ENCODE measurements at places on chromosomes 13 and 19.
A peak's percentile ranks its signal among the peaks of the same experiment; 100 is the strongest.

DNA sequence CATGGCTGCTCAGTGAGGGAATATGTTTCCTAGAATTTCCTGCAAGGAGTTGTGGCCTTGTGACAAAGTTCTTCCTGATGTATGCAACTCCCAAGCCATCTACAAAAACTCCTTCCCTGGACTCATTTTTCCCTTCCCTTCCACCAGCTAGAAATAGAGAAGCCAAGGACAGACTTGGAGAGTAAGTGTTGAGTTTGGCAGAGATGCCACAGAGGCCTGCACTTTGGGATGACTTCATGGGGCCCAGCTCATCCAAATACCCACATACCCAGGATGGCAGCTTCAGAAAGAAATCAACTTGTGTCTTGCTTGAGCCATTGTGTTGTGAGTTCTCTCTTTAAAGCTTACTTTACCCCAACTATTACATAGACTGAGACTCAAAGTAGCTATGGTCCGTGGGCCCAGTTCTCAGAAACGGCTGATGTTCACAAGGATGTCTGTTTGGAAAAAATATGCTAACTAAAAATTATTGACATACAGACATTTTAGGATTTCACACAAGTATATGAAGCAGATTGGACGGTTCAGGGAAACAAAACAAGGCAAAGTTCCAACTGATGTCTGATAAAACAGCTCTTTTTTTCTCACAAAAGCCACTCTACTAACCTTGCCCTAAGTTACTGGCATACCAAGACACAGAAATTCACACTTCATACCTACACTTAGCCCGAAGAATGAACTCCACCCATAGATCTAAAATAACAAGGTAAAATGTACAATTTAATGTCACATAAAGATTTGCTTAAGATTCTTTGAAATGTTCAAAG, 107.9 kb downstream of the NALCN start:
- DNase-seq: no peak

DNA sequence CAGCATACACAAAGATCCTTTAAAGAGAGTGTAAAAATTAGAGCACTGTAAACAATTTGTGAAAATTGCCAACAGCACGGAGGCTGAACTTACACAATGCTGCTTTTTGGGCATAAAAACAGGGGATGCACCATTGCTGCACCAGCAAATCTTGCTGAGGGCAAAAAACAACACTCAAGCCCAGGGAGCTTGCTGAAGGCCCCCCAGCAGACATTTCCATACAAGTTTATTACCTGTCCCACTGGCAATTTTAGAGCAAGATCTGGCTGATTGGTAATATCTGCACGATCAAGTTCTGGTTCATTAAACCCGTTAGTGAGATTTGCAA, 34.3 kb downstream of the AMER2 start:
- DNase-seq: no peak

DNA sequence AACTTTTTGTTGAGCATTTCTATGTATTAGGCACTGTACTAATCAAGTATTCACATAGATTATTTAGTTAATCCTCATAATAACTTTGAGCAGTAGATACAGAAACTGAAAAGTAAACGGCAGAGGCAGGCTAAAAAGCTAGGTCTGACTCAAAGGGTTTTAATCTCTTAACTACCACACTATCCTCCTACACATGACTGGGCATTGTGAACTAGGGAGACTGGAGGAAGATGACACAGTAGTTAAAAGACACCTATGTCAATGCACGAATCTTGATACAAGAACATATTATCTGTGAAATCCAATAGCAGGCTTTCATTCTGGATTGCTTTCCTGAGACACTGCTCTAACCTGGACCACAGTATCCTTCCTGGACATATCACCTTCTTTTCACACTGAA, 36.3 kb downstream of the MICU2 start:
- DNase-seq: no peak

DNA sequence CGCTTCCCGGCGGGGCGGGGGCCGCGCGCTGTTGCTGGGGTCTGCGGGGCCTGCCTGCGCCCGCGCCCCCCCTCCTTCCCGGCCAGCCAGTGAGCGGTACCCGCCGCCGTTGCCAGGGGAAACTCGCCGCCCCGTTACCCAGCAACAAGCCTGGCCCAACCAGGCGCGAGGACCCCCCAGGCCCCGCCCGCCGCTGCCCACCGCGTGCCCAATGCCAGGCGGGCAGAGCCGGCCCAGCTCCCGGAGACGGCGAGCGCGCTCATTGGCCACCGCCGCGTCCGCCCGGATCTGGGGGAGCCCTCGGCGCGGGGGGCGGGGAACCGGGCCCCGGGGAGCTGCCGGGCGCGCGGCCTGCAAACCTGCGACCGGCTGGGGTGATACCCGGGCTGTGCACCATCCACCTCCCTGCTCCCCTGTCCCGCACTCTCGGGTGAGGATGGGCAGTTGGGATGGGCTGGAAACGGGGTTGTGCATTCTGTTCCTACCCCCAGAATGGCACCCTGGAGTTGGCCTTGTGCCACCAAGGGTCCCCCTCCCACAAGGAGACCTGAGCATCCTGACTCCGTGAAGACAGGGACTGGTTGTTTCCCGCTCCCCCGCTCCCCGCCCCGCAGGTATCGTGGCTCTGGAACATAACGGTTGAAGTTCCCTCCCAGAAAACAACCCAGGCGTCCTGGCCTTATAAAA, 8.8 kb upstream of the BBC3 start:
- no peak for DNase-seq

DNA sequence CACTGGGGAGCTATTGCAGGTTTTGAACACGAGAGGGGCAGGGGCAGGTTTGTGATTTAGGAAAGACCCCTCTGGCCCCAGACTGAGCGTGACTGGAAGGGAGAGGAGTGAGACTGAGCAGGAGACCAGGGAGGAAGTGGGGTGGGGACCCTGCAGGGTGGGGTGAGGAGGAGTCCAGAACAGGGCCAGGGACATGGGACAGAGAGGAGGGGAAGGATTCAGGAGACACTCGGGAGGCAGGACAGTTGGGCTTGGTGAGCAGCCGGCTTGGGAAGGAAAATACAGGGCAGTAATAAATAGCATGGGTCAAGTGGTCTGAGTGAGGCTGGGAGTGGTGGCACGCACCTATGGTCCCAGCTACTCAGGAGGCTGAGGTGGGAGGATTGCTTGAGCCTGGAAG, 9.4 kb downstream of the FOSB start:
- no peak for DNase-seq

GRCh38 chr13:23292586-23292985, 111.8 kb downstream of the SGCG start:
- no peak for DNase-seq

- DNase-seq: no peak
Measured at GRCh38 chr19:2097886-2098327, 1.2 kb downstream of the IZUMO4 start.

DNA sequence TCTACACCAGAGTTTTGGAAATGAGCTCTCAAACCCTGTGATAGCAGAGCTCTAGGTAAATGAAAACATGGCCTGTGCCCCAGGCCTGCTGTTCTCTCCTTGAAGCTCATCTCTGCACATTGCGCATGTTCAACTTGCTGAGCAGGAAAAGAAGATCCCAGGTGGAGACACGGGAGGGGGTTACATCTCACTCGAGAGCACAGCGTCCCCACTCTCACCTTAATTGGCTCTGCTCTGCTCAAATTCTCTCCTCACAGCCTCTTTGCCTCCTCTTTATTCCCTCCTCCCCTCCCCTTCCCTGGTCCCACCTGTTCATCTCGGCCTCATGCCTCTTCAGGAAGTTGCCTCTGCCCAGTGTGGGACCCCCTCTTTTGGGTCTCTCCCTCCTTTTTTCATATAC, 44.7 kb downstream of the RGCC start:
- DNase-seq: no peak

GRCh38 chr13:42981853-42982252, 10.2 kb downstream of the EPSTI1 start:
- DNase-seq: no peak

- no peak for DNase-seq
Measured at GRCh38 chr13:90502153-90502552, 845.3 kb upstream of the MIR17HG start.

DNA sequence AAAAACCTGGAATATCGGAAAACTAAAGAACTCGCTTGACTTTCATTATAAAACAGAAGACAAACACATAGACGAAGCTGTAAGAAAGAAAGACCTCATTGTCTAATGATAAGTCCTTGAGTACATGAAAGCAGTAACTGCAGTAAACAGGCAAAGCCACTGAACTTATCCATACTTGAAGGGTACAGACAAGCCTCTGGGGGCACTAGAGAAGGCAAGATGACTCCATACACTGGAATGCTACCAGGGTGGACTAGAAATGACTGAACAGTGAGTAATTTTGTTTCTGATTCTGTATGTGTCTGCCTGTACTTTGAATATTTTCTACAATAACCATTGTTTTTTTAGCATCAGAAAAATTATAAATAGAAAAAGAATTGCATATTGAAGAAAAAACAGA, 507.9 kb downstream of the UQCRFS1 start:
- no peak for DNase-seq

DNA sequence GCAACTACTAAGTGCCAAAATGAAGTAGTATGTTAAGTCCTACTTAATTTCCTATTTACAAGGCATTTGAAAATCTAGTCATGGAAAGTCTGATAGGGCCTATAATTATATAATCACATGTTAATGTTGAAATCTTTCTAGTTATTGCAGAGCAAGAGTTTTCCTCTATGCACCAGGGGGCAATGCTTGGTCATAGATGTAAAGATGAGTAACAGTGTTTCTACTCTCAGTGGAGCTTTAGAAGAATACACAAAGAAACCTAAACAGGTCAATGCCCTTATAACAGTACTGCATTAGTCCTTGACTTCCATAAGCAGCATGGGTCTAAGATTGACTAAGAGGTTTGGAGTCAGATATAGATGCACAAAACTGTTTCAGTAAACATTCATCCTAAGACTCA, 218.7 kb downstream of the KCTD12 start:
- peak; percentile 49 for DNase-seq

DNA sequence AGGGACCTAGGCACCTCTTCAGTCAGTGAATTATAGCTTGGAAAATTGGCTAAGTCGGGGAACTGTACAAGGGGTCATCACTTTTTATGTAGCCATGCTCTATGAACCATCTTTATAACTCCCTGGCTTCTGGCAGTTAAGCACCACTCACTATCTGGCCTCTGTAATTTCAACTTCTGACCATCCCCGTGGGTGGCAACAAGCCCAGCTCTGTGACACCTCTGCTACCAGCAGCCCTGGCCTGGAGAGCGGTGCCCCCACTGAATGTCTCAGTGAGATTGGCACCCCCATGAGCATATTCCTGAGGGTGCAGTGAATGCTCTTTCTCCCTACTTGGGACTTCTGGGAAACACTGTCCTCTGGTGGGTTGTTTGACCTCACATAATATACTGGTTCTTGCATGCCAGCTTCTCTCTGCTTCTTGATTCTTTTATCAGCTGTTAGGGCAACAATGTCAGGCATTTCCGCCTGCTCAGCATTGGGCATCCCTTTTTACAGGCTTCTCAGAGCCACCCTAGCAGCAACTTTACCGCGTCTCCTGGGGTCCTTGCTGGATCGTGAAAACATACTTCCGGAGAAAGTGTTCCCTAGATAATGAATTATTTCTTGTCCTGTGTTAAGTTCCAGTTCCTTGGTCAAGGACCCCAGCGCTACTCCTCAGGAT, 10.4 kb downstream of the KL start:
- DNase-seq: no peak

GRCh38 chr13:25699056-25699455, 327.3 kb downstream of the ATP8A2 start:
- DNase-seq: no peak

DNA sequence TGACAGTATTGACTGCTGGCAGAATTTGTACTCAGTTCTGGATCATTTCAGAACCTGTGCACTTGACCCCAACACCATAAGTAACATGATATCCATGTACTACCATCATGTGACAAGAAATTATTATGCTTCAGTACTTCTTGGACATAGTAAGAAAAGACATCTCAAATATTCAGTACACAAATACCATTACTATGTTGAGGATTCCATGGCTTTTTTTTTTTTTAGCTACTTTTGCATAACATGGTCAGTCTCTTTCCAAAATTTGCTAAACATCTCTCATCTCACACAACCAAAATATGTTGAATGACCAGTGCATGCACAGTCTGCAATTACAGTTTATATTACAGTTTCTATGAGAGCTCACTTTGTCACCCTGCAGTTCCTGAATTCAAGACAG, 85.3 kb downstream of the FLT1 start:
- DNase-seq: no peak

GRCh38 chr13:21034603-21035191, 26.7 kb downstream of the LATS2 start:
- no peak for DNase-seq

GRCh38 chr19:30587869-30588268, 215.7 kb downstream of the ZNF536 start:
- DNase-seq: no peak

- DNase-seq: no peak
Measured at GRCh38 chr13:114136576-114136975, 4.2 kb upstream of the RASA3 start.

DNA sequence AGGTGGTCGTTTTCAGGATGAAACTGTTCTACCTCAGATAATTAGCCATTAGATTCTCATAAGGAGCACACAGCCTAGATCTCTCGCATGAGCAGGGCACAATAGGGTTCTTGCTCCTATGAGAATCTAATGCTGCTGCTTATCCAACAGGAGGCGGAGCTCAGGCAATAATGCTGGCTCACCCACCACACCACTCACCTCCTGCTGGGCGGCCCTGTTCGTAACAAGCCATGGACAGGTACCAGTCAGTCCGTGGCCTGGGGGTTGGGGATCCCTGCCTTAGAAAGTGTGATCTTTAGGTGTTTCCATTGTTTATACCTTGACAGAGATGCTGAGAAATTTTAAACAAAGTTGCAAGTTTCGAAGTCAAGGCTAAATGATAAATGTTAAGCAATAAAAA, 344.6 kb upstream of the HTR2A start:
- DNase-seq: no peak

DNA sequence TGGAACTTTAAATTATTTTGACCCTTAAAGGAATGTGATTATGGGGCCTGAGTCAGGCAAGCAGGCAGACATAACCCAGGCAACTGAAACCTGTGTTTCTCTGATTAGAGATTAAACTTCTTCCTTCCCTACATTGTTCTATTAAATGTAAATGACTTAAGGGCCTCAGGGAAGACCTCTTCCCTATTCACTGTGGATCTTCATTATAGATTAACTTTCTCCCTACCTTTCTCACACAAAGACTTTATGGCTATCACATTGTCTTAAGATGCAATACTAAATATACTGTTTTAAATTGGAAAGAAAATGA, 8.8 kb upstream of the METTL21C start:
- no peak for DNase-seq

DNA sequence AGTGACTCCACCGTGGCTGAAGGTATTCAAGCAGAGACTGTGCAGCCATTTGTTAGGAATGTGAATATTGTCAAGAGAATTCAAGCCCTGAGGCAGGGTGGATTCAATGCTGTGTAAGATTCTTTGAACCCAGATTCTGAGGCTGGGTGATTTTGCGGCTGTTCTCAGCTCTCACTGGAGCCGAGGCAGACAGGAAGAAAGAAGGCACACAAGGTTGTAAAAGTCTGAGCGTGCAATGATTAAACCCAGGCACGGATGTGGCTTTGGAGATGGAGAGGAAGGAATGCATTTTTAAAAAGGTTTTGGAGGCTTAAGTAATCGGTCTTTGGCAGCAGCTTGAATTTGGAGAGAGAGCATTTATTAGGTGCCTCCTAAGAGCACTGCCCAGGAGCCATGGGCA, 187.9 kb downstream of the KATNAL1 start:
- no peak for DNase-seq

GRCh38 chr13:58908019-58908679, 1255.6 kb downstream of the DIAPH3 start:
- no peak for DNase-seq
